ENCODE measurements at places on chromosomes 2 and 18.
A peak's percentile ranks its signal among the peaks of the same experiment; 100 is the strongest.

DNA sequence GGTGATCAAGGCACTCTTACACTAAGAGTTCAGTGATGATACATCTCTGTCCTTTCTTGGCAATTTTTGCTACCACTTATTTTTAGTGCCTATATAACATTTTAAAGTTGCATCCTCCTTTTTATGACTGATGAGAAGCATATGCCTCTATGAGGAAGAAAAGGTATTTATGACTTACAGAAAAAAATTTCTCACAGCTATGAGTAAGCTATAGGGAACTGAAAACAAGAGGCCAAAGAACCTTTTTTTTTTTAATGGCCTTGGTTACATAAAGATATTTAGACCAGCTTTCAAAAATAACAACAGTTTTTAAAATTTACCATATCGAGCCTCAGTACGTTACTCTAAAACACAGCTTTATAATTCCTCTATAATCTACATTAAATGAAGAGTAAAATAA lies 21.3 kb downstream of the MBD5 start:
- DNase-seq = no peak

DNA sequence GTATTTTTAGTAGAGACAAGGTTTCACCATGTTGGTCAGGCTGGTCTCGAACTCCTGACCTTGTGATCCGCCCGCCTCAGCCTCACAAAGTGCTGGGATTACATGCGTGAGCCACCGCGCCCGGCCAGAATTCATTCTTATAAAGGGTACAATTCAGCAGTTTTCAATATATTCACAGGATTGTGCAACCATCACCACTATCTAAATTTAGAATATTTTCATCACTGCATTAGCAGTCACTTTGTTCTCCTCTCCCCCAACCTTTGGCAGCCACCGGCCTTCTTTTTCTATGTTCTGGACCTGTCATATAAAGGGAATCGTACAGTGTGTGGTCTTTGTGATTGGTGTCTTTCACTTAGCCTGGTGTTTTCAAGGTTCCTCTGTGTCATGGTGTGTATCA lies 40.7 kb downstream of the TCF7L1 start:
- DNase-seq = no peak

- peak; percentile 35 for DNase-seq
These were observed 6.8 kb downstream of the ESCO1 start for GRCh38 chr18:21593540-21594257.

GRCh38 chr2:8767324-8767723 lies 70.1 kb downstream of the KIDINS220 start:
- DNase-seq = no peak

GRCh38 chr2:40225670-40226210 lies 226.2 kb downstream of the SLC8A1 start:
- DNase-seq = no peak

DNA sequence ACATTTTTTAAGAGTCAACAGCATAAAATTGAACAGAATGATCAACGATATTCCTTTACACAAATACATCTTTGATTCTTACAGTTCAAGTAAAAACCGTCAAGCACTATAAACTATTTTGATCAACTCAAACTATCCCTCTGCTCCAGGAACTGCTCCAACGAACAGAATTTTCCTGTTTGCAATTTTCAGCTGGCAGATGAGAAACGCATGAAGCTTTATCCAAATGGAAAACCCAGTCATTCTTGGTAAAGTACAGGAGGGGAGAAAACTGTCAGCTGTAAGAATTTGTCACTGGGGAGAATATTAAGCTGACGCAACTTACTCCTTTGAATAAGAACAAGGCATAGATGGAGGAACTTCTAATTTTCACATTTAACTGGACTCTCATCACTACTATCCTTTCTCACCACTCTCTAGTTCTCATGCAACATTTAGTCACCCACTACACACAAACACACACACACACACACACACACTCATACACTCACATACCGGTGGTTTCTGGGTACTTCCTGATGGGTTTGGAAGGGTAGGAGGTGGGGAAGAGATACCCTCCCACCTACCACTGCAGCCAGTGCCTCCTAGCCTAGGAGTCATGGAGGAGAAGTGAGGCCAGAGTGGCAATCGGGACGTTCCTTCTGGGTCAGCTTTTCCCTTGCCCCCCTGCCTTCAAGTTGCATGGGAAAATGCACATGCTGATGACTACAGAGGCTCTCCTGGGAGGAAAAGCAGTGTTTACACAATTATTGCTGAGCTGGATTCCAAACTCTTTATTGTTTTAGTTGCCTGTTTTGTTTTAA lies 54.0 kb upstream of the SPATS2L start:
- no peak for DNase-seq
